ENCODE measurements at places on chromosomes 2 and 18.
A peak's percentile ranks its signal among the peaks of the same experiment; 100 is the strongest.

DNA sequence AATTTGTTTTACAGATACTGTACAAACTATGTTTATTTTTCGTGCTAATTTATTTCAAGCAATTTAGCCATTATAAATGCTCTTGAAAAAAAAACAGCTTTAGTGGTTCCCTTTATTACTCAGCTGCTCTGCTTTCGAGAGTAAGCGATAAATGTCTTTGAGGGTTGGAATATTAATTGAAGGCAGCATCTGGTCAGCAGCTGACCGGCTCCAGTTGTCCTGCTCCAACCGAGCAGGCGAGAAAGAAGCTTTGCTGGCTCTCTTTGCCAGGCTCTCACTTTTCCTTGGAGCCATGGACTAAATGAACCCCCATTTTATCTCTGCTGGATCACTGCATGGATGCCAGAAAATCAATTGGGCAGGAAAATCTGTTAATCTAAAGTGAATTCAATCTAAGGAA is 147.4 kb downstream of the LNPK start:
- no peak for DNase-seq

GRCh38 chr18:59607471-59607870 is 89.8 kb downstream of the CCBE1 start:
- no peak for DNase-seq

- no peak for DNase-seq
Observed at GRCh38 chr2:150832686-150833085, 345.2 kb upstream of the RND3 start.

GRCh38 chr2:64338910-64339500 is 115.0 kb upstream of the LGALSL start:
- DNase-seq: no peak

GRCh38 chr18:23627321-23627720 is 35.4 kb downstream of the ANKRD29 start:
- DNase-seq: no peak

DNA sequence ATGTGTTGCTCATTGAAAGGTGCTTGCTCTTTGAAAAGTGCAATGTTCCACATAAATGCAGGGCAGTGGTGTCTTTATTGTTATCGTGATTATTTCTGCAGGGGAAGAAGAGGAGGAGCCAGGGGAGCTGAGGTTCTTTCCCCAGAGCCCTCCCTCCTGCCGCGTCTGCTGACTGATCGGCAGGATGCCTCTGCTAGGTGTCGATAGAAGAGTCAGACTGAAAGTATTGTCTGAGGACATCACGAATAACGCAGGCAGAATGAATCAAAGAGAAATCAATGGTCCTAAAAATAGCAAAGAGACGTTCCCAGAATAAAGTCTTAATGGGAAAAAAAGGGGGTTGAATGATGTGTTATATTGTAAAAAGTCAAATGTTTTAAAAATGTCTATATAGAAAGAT is 47.4 kb upstream of the SIX3 start:
- DNase-seq: no peak

DNA sequence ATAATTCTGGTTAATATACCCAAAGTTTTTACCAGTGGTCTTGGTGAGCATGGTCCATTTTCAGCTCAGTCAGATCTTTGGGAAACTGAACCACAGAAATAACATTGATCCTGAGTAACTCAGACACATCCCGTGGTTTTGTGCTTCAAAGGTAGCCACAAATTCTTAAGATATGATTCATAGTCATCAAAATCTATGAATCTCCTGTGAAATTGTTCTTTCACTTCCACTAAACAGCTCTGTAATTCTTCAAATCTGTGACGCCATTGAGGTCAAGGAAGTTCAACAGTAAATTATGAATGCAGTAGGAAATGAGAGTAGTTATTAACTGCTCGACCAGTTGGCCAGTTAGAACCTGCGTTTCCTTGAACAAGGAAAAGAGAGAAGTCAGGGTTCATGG is 147.3 kb downstream of the IRS1 start:
- no peak for DNase-seq

DNA sequence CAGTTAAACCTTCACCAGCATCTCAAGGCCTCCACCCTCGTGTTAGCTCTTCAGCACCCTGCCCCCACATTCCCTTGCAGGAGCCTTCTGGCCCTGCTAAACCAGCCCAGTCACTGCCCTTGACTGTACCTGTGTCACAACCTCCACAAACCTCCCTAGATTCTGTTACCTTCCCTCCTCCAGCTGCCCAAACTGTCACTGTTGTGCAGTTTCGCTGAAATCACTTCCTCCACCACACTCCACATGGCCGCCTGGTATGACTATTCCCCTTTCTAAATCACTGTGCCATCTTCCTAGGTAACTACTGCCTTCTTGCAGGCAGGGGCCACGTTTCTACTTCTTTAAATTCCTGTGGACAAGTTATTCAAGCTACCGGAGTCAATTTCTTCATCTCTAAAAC is 160.2 kb downstream of the GALNT14 start:
- no peak for DNase-seq

GRCh38 chr2:40281021-40281940 is 170.6 kb downstream of the SLC8A1 start:
- DNase-seq: no peak

GRCh38 chr2:33085646-33086045 is 138.9 kb downstream of the LTBP1 start:
- DNase-seq: no peak

DNA sequence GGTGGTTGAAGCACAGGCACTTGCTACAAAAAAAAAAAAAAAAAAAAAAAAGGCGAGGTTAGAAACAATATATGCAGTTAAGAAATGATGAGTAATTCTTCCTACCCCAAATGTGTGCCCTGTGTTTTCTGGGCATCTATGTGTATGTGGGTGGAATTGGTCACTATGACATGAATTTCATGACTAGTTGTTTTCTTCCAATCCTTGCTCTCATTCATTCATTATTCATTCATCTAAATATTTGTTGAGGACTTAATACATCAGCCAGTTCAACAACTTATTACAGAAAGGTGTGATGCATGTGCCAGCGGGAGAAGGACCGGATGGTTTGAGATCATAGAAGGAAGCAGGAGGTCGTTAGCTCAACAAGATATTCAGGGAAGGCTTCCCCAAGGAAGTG is 8.3 kb upstream of the EGR4 start:
- DNase-seq: no peak

GRCh38 chr2:46887028-46887885 is 28.3 kb downstream of the MCFD2 start:
- no peak for DNase-seq

- DNase-seq: no peak
Observed at GRCh38 chr2:99851089-99851488, 291.3 kb downstream of the AFF3 start.

DNA sequence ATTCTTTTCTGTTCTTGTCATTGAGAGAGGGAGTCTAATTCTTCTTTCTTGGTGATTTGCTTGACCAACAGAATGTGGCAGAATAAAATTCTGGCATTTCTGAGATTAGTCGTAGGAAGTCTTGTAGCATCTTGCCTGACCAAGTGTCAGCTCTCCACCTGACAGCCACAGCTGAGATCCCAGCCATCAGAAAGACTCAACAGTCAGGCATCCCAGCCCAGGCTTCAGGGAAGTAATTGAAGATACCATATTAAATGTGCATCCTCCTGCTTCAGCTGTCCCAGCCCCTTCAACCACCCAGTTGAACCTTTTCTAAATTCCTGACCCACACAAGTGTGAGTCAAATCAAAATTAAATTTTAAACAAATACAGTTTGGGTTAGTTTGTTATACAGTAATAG is 208.3 kb downstream of the PIK3C3 start:
- DNase-seq: no peak

DNA sequence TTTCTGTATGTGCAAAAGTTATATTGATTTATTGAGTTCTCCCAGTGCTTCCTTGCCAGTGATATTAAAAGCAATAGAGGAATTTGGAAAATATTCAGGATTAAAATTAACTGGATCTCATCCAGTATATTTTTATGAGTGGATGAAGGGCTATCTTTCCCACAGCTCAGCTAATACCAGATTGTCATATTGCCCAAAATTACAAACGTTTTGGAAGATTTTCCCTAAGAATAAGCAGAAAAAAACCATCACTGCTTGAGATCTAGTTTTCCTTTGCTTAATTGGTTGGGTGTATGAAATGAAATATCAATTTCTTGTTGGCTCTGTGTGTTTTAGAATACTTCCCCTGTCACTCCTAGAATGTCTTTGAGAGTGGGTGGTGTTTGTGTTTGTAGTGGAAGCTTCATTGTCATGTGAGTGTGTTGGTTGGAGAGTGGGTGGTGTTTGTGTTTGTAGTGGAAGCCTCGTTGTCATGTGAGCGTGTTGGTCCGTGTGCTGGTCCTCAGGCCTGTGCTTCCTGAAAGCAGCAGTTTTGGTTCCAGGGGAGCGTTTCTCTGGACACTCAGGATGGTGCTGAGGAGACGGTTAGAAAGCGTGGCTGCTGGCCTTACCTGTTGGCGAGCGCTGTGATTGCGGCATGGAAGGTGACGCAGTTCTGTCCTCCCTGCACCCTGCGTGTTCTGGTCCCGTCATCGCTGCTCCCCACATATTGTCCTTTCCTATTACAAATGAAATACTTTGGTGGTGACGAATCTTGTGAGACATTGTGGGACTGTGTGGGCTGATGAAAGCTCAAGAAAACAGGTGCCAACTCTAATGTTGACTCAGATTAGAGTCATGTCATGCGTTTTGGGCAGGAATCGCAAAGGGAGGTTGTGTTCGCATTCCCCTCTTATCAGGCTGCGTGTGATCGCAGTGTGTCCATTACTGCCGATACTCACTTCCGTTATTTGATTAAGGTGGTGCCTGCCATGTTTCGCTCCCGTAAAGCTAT is 12.4 kb downstream of the ASB1 start:
- no peak for DNase-seq

GRCh38 chr18:415617-416612 is 84.6 kb downstream of the COLEC12 start:
- DNase-seq: no peak

GRCh38 chr18:8933714-8934284 is 168.7 kb upstream of the NDUFV2 start:
- no peak for DNase-seq

DNA sequence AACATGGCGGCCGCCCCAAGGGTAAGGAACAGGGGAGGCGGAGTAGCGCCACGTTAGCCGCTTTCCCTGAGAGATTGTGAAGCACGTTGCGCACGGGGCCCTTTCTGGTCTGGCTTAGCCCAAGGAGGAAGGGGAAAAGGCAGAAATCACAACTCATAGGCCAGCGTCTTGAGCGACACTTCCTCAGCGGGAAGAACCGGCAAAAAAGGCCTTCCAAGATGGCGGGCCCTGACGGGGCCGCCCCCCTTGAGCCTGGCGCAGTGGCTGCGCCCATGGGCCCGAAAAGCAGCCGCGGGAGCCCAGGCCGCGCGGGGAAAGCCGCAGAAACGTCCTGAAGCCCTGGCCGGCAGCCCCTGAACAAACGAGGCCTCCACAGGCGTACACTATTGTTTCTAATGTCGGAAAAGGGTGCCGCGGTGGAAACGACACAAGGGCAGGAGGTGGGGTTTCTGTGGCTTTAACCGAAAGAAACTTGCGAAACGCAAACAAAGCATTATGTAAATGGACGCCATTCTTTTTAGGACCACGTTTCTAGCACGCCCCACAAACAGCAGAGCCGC is 919 bp upstream of the PCBP1 start:
- DNase-seq: peak; percentile 61

- DNase-seq: no peak
Observed at GRCh38 chr2:154855138-154855537, 156.6 kb downstream of the KCNJ3 start.

DNA sequence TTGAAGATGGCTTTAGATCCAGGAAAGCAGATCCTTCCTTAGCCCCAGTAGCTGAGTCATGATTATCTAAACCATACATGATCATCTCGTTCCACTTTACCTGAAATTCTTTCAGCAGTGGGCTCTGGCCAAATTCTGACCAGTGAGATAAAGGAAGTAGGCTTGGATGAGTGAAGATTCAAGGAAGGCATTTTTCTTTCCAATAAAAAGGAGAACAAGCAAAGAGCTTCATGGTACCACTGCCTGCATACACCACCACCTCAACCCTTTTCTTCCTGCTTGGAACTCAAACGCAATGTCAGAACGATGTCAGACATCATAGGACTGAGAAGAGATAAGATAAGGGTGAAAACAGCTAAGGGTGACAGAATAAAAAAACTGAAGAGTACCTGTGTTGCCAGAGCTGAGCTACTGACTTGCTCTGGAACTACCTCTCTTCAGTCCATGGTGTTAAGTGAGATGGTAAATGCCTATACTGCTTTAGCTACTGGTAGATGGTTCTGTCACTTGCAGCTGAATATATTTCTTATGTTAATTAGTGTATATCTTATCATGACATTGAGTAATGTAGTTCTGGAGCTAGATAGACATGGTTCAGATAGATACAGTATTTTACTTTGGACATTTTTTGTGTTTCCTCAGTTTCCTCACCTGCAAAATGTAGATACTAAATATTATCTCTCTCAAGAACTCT is 58.7 kb upstream of the ACVR1 start:
- no peak for DNase-seq

DNA sequence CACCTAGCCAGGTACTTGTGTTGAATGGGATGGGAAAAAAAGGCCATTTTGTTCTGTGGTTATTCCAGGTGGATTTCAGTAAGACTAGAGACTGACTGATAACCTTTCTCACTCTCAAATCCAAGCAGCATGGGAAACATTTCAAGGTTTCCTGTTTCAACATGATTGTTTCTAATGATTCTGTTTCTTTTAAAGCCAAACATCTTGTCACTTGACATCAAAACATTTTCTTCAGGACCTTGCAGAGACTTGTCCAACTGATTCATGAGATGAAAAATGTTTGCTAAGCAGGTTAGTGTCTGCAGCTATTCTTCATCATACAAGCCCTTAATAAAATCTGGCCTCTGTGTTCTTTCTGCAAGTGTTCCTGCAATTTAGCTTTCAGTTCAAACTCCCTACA is 456.5 kb upstream of the CWC22 start:
- no peak for DNase-seq

DNA sequence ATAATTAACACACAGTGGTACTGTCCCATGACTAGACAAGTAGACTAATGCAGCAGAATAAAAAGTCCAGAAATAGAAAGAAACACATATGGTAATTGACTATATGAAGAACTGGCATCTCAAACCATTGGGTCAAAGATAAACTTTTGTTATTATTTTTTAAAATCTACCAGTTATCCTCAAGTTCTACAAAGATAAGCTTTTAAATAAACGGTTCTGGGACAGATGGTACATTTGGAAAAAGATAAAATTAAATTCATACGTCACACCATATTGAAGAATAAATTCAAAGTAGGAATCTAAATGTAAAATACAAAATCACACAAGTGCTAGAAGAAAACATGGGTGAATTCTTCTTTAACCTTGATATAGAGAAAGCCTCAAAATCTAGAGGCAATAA is 37.6 kb upstream of the PLEKHM3 start:
- DNase-seq: no peak

DNA sequence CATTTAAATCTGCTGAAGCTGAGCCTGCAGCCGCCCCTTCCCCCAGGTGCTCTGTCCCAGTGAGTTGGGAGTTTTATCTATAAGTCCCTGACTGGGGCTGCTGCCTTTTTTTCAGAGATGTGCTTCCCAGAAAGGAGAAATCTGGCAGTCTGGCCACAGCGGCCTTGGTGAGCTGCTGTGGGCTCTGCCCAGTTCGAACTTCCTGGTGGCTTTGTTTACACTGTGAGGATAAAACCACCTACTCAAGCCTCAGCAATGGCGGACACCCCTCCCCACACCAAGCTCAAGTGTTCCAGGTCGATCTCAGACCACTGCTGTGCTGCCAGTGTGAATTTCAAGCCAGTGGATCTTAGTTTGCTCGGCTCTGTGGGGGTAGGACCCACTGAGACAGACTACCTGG is 97.3 kb downstream of the ACAA2 start:
- no peak for DNase-seq

Measured in stimulated activated CD4-positive, alpha-beta T cell treated with anti-CD3 and anti-CD28 coated beads, TNF-alpha, amount 100 ng/mL, for 1 hour (primary cell).